ENCODE measurements at places on chromosomes 2 and 18.

- DNase-seq = no peak
These were observed 219.3 kb upstream of the TNP1 start for GRCh38 chr2:217079165-217079564.

DNA sequence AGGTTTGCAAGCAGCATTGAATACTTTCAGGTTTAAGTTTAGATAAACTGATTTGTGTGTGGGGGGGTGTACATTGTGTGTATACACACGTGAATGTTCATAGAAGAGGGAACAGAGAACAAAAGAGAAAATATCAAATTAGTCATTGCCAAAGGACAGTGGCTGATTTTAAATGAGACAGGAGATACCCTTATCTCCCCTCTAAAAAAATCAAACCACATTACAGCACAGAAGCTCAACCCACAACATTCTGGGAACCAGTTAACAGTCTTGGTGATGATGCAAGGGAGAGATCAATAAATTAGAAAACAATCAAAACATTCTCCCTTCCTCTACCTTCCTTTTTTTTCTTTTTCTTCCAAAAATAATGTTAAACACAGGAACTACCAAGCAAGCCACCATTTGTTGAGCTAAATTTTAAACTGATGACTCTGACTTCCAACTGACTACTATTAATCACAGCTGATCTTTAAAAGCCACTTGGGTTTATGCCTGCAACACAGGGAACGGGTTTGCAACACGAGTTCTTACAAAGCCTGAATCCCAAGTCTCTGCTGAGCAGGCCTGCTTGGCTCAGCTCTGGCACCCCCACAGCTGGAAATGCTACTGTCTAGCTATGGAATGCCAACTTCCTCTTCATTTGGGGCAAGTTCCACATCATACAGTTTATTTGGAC, 119.2 kb upstream of the ACVR1C start:
- DNase-seq = no peak

- DNase-seq = no peak
These were observed 12.0 kb downstream of the NEDD4L start for GRCh38 chr18:58055890-58056558.

- DNase-seq = no peak
These were observed 36.0 kb upstream of the EVA1A start for GRCh38 chr2:75596784-75597183.

GRCh38 chr2:7625392-7626138, 708.4 kb downstream of the RNF144A start:
- no peak for DNase-seq

GRCh38 chr2:127552336-127552735, 16.9 kb downstream of the MYO7B start:
- no peak for DNase-seq

Measured in stimulated activated CD4-positive, alpha-beta T cell treated with anti-CD3 and anti-CD28 coated beads, Interleukin-12 subunit alpha, Interleukin-12 subunit beta, amount 100 ng/mL, for 24 hours (primary cell).